ENCODE measurements at places on chromosomes 11 and 22.

- DNase-seq, result no peak
Observed at GRCh38 chr11:126422446-126422845, 67.0 kb downstream of the ST3GAL4 start.

GRCh38 chr11:110763249-110764011 is 51.2 kb upstream of the ARHGAP20 start:
- no peak for DNase-seq

GRCh38 chr11:94241896-94242295 is 62.5 kb upstream of the IZUMO1R start:
- no peak for DNase-seq

- DNase-seq, result no peak
Observed at GRCh38 chr11:128361451-128362020, 225.8 kb downstream of the ETS1 start.

DNA sequence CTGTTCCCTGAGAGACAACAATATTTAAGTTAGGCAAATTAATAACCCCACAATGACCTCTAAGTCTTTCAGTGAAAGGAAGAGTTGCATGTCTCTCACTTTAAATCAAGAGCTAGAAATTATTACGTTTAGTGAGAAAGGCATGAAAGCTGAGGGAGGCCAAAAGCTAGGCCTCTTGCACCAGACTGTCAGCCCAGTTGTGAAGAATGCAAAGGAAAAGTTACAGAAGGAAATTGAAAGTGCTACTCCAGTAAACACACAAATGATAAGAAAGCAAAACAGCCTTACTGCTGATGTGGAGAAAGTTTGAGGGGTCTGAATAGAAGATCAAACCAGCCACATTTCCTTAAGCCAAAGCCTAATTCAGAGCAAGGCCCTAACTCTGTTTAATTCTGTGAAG is 45.0 kb downstream of the BBOX1 start:
- DNase-seq, result no peak

DNA sequence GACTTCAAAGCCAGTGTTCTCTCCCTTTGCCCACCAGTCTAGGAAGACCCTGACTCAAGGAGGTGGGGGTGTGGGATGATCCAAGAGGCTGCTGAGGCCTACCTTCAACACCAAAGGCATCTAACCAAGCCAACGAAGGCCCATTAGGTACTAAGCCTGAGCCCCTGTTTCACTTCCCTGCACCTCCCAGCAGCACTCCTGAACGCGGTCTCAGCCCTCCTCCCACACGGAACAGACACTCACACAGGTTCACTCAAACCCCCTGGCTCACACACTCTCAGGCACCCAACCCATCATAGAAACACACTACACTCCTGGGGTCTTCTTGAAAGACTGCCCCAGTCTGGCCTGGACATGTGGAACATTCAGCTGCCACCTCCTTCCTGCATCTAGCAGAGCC is 40.7 kb downstream of the SLC22A12 start:
- DNase-seq, result no peak

DNA sequence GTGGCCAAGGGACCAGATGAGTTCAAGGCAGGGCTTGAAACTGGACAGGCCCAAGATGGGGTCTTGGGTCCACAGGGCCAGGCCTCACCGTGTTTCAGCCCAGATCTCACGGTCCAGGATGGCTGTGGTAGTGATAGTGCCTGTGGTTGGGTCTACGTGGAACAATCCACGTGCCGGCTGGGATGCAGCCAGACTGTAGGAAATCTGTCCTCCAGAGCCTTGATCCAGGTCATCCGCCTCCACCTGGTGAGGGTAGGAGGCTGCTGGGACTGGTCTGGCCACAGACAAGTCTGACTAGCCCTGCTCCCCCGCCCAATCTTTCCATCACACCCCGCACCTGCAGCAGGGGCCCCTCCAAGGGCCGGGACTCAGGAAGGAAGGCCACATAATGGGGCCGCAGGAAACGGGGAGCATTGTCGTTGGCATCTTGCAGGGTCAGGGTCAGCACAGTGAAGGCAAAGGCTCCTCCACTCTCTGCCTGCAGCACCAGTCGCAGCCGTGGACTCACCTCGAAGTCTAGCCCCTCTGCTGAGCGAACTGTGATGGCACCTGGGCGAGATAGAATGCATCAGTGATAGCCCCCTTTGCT is 6.7 kb upstream of the TPP1 start:
- no peak for DNase-seq

DNA sequence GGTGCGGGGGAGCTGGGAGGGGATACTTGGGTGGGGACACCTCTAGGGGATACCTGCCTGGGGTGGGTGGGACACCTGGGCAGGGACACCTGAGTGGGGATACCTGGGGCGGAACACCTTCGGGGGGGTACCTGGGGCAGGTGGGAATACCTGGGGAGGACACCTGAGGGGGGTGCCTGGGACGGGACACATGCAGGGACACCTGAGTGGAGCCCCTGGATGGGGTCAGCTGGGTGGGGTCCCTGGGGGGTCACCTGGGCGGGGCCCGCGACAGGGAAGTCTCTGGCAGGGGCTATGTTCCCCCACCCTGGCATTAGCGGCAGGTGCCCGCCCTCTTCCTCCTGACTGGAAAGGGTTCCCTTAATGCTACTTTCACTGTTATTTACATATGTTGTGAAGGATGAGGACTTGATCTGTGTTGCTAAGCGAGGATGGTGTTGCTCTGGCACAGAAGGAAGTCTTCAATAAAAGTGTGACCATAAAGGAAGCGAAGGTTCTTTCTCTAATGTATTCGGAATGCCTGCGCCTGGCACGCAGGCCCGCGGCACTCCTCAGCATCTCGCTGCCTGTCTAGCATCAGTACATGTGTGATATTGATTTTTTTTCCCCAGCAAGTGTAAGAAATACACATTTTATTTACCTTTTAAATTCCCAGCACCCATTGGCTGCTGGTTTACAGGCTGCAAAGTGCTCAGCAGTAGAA is 801.7 kb downstream of the BRD1 start:
- DNase-seq, result no peak

- DNase-seq, result no peak
Observed at GRCh38 chr11:126311401-126312291, 7.8 kb downstream of the DCPS start.

- DNase-seq, result no peak
Observed at GRCh38 chr11:70493891-70494290, 95.6 kb downstream of the CTTN start.

DNA sequence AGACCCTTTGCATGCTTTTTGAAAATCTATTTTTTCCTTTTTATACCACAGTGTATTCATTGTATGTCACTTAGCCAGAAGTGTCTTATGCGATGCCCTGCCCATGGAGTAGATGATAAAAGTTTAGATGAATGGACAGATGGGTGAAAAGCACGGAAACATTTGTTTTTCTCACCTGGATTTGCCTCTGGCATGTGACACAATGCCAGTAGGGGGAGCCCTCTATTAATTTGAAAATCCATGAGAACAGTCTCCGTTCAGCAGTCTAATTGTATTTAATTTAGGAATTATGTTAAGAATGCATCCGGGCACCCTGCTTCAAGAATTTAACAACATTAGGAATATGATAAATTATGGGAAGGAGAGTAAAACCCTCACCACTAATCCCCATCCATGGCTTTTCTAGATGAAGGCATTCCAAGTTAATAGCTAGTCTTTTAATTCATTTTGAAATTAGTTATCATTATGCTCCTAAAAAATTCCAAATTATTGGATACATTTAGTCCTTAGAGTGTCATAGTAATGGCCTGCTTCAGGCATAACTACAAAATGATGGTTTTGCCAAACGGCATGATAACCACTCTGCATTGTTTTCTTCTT is 55.3 kb upstream of the ALKBH3 start:
- DNase-seq, result no peak

DNA sequence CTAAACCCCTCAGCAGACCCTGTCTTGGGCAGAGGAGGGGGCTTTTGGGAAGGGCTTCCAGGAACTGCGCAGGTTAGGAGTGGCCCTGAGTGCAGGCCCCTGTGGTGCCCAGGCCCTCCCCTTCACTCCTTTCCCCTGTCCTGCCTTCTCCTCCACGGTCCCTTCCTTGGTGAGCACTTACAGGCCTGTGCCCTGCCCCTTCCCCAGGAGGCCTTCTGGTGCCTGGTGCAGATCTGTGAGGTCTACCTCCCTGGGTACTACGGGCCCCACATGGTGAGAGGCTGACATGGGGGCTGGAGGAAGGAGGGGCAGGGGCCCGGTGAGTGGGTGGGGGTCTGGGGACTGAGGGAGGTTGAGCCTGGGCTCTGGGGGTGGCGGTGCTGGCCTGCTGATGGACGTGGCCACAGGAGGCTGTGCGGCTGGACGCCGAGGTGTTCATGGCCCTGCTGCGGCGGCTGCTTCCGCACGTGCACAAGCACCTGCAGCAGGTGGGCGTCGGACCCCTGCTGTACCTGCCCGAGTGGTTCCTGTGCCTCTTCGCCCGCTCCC is 2.6 kb downstream of the TBC1D10C start:
- DNase-seq, result no peak

GRCh38 chr11:112899235-112900006 is 61.8 kb upstream of the NCAM1 start:
- DNase-seq, result no peak

DNA sequence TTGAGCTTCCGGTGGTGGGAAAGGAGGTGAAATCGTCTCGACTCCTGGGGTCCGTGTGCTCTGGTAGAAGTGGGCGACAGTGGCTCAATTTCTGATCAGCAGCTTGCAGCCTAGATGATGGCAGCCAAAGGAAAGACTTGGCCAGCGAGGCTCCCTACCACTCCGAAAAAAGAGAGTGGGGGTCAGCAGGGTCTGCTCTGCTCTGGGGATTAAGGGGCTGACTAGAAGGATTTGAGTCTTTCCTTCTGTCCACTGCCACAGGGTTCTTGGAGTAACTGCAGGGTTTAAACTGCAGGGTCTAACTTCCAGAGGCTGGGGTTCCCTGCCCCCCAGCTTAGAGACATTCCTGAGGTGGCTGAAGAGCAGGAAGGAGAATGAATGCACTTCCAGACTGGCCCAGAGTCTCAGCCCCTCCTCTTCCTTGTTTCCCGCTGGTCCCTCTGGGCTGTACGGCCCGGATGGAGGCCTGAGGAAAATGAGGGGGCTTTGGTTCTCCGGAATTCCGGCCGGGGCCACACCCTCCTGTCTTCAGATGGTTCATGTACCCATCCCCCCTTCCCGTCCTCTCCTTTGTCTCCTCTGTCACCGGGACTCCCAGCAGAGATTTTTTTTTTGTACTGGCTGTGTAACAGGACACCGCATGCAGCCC is 907 bp downstream of the SERPINH1 start:
- no peak for DNase-seq

DNA sequence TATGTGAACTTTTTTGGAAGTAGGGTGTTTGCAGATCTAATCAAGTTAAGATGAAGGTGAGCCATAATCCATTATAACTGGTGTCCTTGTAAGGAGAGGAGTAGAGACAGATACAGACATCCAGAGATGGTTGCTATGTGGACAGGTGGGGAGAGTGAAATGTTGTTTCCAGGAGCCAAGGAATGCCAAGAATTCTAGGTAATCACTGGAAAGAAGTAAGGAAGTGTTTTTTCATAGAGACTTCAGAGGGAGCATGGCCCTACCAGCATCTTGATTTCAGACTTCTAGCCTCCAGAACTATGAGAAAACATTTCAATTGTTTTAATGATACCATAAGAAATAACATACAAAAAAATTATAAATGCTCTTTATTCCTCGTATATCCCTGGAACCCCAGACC is 320.5 kb upstream of the ANO3 start:
- DNase-seq, result no peak

DNA sequence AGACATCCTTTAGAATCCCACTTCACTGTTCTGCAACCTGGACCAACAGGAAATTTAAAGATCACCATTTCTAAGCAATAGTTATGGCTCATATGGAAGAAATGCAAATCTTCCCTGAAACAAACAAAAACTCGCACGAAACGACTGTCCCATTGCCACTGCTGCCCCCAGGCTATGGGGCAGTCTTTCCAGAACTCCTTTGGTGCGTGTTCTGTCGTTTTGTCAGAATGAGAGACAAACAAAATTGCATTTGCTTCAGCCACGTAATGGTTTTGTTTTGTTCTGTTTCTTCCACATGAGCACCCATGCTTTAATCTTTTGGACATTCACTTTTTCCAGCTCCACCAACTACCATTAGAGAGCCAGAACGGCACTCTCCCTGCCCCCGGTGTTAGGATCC is 10.8 kb upstream of the FBLN1 start:
- no peak for DNase-seq

DNA sequence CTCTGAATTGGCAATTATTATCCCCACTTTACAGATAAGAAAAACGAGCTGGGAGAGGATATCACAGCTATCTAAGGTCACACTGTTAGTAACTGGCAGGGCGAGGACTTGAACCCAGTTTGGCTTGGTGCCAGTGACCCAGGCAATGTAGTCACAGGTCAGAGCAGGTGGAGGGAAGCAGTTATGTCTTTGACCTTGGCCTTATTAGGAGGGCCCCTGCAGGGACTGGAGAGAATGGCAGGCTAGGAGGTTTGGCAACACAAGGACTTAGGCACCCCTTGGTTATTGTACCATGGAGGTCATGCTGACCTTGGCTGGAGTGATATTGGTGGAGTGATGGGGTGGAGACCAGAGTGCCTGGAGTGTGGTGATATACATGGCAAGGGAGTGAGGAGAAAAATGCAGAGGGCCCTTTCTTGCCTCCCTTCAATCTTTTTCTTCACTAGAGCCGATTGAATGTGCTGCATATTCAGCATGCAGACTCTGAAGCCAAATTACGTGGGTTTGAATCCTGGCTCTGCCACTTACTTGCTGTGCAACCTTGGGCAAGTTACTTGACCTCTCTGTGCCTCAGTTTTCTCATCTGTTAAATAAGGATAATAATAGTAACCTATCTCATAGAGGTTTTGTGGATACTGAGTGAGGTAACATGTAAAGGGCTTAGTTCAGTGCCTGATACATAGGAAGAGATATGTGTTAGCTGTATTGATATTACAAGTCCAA is 92.7 kb upstream of the TBCEL start:
- no peak for DNase-seq

- no peak for DNase-seq
Observed at GRCh38 chr11:2508793-2509192, 64.0 kb downstream of the KCNQ1 start.

- DNase-seq, result no peak
Observed at GRCh38 chr11:64276653-64277431, 7.6 kb downstream of the BAD start.

DNA sequence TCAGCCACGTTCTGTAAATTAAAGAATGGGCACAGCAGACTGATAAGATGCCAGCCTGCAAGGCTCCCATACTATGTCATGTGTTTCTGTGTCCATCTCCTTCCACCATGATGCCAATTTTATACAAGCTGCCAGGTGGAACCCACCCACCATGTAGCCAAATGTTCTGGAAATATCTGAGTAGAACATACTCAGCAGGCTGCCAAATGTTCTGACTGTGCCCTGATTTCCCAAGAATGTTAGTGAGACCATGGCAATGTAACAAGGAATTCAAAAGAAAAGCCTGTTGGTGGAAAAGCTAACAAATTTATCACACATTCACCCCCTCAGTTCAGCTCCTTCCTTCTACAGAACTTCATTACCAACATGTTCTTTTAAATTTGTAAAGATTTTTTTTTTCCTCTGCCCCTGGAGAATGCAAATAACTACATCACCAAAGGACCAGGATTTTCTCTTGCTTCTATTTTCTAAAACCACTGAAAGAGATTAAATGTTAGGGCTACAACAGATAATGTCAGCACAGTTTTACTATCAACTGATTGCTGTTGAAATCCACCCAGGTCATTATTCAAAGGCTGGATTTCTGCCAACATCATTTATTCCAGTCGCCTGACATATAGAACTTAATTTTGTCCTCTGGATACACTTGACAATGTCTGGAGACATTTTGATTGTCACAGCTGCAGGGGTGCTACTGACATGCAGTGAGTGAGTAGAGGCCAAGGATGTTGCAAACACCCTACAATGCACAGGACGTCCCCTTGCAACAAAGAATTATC is 3.1 kb downstream of the DMC1 start:
- no peak for DNase-seq

GRCh38 chr11:15818132-15818842 is 538.1 kb downstream of the SOX6 start:
- DNase-seq, result no peak

All from CD8-positive, alpha-beta T cell (primary cell).